ENCODE measurements at places on chromosomes 3 and 15.

DNA sequence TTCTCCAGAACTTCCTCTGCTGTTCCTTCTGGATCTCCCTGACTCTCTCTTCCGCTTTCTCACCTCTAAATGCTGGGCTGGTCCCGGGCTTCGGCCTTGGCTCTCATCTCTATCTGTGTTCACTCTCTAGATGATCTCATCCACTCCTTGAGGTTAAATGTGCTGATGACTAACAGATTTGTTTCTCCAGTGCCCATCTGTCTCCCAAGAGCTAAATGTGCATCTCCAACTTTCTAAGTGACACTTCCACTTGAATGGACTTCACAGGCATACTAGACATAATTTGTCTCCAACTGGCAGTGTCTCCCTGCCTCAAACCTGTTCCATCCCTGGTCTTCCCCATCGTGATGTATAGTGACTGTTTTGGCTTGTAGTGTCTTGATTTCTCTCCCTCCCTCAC lies 95.3 kb downstream of the ITPR1 start:
- DNase-seq = no peak

DNA sequence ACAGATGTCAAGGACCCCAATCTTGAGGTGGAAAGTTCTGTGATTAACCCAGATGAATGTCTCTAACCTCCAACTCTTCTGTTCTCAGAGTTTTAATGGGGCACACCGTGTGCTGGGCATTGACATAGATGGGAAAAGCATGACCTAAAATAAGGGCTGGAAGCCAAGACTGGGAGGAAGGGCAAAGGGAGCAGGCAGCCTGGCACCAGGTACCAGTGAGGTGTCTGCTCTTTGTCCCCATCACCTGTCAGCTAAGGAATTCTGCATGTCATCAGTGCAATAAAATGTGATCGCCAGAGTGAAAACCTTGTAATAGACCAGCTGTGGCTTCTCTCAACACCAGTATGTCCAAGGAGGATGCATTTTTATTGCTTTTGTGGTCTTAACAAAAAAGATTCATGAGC lies 143.5 kb upstream of the TPM1 start:
- no peak for DNase-seq

GRCh38 chr15:59260090-59260489 lies 53.4 kb downstream of the LDHAL6B start:
- no peak for DNase-seq

DNA sequence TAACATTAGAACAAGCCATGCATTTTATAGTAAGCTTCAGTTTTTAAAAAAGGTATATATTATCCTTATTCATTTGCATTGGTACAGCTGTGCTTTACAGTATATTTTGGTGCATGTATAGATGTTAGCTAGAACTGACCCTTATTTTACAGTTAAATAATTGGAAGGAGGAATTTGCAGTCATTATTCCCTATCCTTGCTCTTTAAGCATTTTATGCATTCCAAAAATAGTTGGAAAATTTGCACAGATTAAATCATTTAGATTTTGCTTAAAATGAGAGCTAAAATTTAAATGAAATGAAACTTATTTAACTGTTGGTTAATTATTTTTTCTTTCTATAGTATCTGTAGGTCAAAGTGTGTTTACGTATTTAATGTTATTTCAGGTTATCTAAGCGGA lies 667.1 kb downstream of the NAALADL2 start:
- DNase-seq = no peak

DNA sequence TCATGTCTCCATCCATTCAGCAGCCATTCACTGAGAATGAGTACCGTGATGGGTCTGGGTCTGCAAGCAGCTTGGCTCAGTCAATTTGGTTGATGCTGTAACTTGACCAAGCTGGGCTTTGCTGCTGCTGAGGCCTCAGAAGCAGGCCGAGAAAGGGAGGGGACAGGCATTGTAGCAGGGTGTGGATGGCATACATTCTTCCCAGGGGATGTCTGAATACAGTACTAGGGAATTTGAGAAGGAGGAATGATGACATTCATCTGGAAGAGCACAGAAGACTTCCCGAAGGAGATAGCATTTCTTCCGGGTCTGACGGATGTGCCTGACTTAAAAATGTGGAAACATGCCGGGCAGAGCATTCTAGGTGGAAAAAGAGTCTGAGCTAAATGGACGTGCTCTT lies 105.3 kb upstream of the ADPGK start:
- DNase-seq = no peak

- DNase-seq = no peak
These were observed 492.2 kb downstream of the CNTN3 start for GRCh38 chr3:74122281-74122680.

- DNase-seq = no peak
These were observed 59.7 kb downstream of the GHSR start for GRCh38 chr3:172388412-172389078.

DNA sequence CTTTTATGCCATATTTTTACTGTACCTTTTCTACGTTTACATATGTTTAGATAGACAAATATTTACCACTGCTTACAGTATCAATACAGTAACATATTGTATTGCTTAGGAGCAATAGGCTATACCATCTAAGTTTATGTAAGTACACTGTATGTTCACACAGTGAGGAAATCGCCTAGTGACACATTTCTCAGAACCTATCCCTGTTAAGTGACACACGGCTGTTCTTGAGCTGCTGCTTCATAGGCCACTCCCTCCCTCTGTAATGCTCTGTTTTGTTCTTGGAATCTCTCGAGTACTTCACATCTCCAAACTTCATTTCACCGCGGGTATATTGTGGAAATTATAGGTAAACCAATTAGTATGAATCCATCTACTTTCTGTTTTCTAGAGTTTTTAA lies 13.4 kb upstream of the SELENOT start:
- DNase-seq = no peak

- DNase-seq = no peak
These were observed 3.2 kb downstream of the PTPRG start for GRCh38 chr3:61564395-61565059.

DNA sequence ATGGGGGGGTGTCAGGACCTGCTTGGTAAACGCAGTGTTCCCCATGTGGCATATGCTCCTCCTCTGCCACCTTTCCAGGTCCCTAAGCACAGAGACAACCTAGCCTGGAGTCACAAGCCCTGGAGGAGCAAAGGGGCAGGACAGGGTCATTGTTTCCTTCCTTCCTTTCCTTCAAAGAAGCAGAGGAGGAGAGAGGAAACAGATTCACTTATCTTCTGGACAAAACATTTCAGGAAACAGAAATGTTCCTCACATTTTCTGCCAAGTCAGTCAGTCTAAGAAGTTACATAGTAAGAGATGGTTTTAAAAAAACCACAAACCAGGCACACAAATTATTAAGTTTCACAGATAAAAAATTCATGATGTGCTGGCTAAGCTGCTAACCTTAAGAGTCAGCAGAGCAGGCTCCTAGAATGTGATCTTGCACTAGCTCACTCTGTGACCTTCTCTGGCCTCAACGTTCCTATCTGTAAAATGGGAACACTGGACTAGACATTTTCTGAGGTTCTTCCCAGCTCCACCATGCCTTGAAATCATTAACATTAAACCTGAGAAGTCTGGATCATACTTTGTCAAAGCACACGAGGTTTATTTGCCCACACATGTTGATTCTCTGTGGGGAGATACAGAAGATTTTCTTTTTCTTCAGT lies 47.9 kb downstream of the ATP13A5 start:
- no peak for DNase-seq

DNA sequence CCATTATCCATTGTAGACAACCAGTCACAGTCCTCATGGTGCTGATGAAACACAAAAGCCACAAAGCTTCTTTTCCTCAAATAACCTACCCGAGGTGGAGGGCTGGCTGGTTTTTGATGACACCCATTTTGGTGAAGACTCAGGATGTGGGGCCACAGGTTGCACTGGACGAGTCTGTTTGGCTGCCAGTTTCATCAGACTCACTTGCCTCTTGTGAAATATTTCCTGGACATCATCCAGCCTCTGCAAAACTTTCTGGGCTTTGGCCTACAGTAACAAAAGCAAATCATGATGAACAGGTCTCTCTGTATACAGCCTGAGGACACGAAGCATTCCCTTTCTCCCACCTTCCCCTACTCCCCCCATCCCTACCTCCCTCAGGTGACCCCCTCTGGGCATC lies 42.2 kb downstream of the B3GNT5 start:
- no peak for DNase-seq

DNA sequence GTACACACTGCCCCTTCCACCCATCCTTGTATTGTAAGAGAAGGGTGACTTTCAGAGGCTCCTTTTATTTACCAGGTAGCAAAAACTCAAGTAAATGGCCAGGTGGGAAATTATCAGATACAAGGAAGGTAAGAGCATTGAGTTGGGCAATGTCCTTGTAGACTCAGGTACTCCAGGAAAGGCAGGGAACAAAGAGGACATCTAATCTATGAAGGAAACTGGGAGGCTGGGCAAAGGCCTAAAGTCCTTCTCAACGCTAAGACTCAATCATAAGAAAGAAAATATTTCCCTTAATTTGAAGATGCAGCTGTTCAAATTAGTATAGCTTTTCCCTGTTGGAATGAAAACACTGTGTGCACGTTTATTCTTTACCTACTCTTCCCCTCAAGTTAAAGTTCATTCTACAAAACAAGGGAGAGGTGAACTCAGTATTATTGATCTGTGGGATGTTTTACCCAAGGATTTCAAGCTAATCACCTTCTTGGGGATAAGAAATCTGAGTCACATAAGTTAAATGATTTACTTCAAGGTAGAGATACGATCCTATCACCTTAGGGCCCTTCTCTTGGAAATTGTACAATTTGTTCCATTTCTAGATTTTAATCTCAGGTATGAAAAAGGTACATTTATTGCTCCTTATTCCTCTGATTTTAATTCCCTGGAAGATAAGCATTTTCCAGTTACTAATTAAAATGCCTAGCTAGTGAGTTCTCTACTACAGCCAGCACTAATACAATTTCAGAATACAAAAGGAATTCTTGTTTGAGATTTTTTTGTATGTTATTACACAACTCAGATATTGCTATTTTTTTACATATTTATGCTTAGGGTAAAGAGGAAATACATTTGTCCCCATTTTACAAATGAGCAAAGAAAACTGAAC lies 80.6 kb downstream of the PLD1 start:
- no peak for DNase-seq

DNA sequence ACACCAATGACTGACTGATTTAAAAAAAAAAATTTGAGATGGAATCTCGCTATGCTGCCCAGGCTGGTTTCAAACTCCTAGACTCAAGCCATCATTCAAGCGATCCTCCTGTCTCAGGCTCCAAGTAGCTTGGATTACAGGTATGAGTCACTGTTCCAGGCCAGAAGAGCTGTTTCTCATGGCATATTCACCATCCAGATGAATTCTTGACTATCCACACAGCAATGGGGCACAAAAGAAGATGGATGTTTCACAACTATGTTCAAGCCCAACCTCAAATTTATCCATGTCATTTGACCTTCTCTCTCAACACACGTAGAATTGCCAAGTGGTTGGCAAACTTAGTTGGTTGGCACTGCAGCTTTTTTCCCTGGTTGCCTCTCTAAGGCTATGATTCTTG lies 40.6 kb downstream of the PRICKLE2 start:
- no peak for DNase-seq

DNA sequence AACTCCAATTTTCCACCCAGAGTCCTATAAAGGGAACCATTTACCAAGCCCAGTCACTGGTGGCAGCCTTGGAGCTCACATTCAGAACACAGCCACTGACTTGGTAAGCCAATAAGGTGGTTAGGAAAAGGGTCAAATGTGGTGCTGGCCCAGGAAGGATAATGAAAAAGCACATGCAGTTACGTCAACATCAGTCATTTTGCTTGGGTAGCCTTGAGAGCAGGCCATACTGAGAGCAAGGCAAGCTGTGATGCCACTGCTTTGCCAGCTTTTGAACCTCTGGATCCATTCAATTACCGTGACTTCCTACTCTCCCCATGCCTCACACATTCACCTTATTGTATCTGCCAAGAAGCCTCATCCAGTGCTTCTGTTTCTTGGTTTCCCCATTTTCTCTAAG lies 253.6 kb downstream of the OPA1 start:
- no peak for DNase-seq

DNA sequence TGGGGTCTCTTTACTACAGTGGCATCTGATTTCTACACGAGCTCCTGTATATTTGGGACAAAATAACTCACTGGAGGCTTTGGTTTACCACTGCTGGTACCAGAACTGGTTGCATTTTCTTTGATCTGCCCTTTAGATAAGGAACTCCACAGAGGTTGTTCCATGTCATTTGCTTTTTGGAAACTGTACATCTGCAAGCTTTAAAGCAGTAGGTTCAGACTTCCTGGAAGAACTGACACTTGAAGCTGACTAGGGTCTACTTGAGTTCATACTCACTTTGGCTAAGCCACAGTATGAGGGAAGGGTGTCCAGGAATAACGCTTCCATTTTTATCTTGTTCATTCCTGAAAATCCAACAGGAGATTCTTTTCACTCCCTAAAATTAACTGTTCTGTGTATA lies 86.4 kb downstream of the WWTR1 start:
- no peak for DNase-seq

DNA sequence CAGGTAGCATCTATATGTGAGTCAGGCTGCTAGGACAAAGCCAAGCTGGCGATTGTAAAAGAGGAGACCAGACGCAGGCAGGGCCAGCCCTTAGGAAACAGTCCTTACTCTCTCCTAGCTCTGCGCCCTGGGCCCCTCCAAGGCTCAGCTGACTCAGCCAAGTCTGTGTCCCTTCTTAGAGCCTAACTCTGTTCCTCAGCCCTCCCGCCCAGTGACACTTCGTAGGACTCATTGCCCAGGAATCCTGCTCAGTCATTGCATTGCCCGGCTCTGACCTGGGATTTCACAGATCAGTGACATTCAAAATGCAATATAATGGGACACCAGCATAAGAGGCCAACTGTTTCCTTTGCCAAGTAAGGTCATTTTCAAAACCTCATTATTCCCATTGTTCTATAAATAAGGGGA lies 244.2 kb downstream of the TLE3 start:
- no peak for DNase-seq

DNA sequence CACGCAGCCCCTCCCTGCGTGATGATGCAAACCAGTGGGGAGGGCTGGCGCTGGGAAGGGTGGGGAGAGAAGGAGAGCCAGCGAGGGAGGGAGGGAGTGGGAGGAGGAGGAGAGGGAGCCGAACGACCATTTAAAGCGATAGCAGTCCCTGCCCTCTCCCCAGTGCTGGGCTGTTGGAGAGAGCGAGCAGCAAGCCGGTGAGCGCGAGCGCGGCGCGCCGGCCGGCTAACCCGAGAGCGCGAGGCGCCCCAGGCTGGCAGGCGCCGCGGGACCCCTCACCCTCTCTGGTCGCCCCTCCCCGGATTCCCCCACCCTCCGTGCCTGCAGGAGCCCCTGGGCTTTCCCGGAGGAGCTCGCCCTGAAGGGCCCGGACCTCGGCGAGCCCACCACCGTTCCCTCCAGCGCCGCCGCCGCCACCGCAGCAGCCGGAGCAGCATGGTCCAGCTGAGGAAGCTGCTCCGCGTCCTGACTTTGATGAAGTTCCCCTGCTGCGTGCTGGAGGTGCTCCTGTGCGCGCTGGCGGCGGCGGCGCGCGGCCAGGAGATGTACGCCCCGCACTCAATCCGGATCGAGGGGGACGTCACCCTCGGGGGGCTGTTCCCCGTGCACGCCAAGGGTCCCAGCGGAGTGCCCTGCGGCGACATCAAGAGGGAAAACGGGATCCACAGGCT lies at the start of gene GRM7:
GRM7 (plus strand) TSS at position 162 of the 671 bp plus-strand sequence.
- DNase-seq = no peak

GRCh38 chr3:171088964-171089754 lies 62.6 kb upstream of the SLC2A2 start:
- no peak for DNase-seq
